ENCODE measurements at places on chromosomes 7 and 10. TPM values are rescaled to one million over a fixed set of nuclear protein-coding genes. Genes with fewer than 3 reads are reported as not detected.

DNA sequence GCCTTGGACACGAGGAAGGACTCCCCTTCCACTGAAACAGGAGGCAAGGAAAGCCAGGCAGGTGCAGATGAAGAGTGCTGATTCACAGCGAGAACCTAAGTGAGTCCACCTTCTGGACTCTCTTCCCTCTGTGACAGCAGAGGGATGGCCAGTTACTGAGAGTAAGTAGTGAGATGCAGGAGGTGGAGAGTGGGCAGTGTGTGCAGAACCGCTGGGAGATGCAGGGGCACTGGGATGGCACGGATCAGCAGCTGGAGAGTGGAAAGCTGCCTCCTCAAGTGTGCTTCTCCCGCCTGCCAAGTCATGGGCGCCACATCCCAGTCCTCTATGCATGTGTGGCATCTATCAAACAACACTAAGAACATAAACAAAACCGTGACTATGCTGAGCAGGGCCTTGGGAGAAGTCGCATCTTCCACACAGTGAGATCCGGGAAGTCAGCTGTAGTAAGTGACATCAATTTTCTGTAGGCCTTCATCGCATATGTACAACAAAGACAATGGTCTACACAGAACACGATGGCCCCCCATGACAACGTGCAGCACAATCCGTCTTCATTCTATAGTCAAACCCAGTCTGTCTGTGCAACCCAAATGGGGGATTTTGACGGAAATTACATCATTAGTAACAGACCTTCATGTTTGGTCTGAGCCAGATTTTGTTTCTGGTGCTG is 217.4 kb upstream of the KLF14 start:
- no peak for DNase-seq

GRCh38 chr10:103582331-103583123 is 89.0 kb downstream of the NEURL1 start:
- DNase-seq, result no peak

The ABLIM1 gene
- polyA plus RNA-seq, result 44.3 TPM

The CFAP46 gene
- 0.24 TPM for polyA plus RNA-seq

The GIMAP8 gene
- polyA plus RNA-seq, result 6.1 TPM

Measured in forelimb muscle (tissue), 1 donor.